ENCODE measurements at places on chromosomes 4 and X.

GRCh38 chr4:3765271-3766035 is 732 bp upstream of the ADRA2C start:
- peak; percentile 33 for DNase-seq

- no peak for DNase-seq
These were observed 7.0 kb downstream of the VAMP7 start for GRCh38 chrX:155888139-155888538.

DNA sequence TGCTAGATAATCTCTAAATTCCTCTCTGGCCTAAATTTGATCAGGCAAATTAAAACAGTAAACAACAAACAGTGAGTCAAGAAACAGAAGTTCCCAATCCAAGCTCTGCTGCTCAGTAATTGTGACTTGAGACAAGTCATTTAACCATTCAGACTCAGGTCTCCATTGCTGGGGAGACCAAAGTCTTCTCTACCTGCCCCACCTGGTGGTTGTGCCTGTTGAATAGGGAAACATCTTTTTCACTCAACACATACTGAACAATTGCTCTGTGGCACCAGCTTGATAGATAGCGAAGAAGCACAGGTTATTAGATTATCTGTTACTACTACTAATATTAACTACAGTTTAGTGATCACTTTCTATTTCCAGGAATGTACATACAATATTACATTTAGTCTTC is 112.1 kb upstream of the EOLA2 start:
- DNase-seq: no peak

GRCh38 chr4:59598330-59598618 is 1601.9 kb upstream of the ADGRL3 start:
- DNase-seq: no peak

- no peak for DNase-seq
These were observed 69.1 kb upstream of the FBXW7 start for GRCh38 chr4:152605031-152605430.

Data from activated T-cell treated with anti-CD3 and anti-CD28 coated beads, Interleukin-2, amount 50 U/mL, for 24 hours (primary cell).